ENCODE measurements at places on chromosomes 2 and 18.
A peak's percentile ranks its signal among the peaks of the same experiment; 100 is the strongest.

- DNase-seq: no peak
Measured at GRCh38 chr2:137771064-137771463, 193.2 kb upstream of the HNMT start.

DNA sequence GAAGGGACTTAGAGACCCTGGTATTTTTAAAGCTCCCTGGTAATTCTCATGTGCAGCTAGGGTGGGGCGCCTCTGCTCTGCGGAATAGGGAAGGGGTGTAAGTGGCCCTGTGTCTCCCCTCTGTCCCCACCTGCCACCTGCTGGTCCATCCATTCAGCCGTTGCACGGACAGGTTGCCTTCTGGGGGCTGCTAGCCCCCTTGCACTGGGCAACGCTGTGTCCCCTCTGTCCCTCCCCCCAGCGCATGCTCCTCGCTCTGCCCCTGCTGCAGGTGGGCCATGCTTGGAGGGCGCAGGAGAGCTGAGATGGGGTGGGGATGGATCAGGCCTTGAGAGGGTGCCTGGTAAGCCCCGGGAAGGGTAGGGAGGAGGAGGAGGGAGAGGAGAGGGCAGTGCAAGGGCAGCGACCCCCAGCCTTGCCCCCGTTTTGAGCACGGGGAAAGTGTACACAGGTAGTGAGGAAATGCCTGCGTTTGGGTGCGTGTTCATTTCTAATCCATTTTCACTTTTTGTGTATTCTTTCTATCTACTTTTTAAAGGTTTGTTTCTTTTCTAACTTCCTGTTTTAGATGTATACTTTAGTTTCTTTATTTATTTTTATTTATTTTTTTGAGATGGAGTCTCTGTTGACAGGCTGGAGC, 23.9 kb downstream of the RRM2 start:
- no peak for DNase-seq

GRCh38 chr18:69898241-69898861, 49.3 kb downstream of the CD226 start:
- DNase-seq: no peak

DNA sequence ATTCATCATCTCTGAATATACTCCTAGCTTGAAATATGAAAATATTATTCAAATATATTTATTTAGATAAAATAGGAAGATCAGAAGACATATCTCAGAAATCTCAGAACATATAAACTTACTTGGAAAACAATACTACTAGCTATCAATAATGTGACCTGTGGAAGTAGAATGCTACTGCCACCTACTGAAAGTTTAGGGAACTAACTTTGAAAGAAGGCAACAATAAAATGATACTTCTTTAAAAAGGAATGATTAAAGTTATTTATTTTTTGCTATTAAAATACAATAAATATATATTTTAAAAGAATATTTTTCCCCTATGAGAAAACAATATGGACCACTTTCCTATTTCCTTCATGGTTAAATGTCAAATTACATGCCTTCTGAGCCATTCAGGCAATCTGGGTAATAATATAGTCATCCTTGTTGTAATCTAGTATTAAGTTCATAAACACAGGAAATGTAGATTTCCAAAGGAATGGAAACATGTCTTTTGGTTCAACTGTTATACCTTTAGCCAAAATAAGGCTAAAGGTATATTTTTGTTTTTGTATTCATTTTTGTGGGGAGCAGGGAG, 26.0 kb downstream of the ACADL start:
- DNase-seq: no peak

GRCh38 chr2:69211686-69212085, 175.3 kb downstream of the GFPT1 start:
- DNase-seq: no peak

- no peak for DNase-seq
Measured at GRCh38 chr2:101295895-101296294, 12.6 kb downstream of the RNF149 start.

- DNase-seq: no peak
Measured at GRCh38 chr2:227860221-227860641, 11.2 kb upstream of the DAW1 start.

GRCh38 chr2:205681401-205682238, 681 bp upstream of the NRP2 start:
- peak; percentile 55 for DNase-seq

- DNase-seq: no peak
Measured at GRCh38 chr2:159185401-159186130, 100.9 kb downstream of the WDSUB1 start.

DNA sequence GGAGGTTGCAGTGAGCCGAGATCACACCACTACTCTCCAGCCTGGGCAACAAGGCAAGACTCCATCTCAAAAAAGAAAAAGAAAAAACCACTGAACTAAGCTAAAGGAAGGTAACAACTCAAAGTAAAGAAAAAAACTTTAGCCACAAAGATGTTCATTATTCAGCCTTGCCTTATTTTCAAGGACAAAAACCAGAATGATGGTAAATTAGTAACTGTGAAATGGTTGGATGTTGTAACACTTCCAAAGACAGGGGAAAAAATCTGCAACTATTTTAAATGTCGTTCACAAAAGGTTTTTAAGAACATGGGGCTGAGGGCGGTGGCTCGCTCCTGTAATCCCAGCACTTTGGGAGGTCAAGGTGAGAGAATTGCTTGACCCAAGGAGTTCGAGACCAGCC, 10.1 kb downstream of the ADAM17 start:
- no peak for DNase-seq

- no peak for DNase-seq
Measured at GRCh38 chr2:197296835-197297234, 13.7 kb downstream of the ANKRD44 start.

- DNase-seq: no peak
Measured at GRCh38 chr18:62583376-62583775, 60.6 kb downstream of the ZCCHC2 start.

GRCh38 chr2:131641414-131642206, 113.9 kb downstream of the CCDC74A start:
- DNase-seq: no peak

- no peak for DNase-seq
Measured at GRCh38 chr2:173062801-173063200, 12.8 kb upstream of the MAP3K20 start.

- DNase-seq: peak; percentile 47
Measured at GRCh38 chr2:203720915-203721672, 14.7 kb downstream of the CD28 start.

Data from H1 (cell line).